ENCODE measurements at places on chromosomes 5 and 9. TPM values are rescaled to one million over a fixed set of nuclear protein-coding genes. Genes with fewer than 3 reads are reported as not detected.

Gene MARVELD2
- total RNA-seq, result 0.64 TPM

Gene MYOZ3
- 0.49 TPM for total RNA-seq

Gene AK6
- total RNA-seq, result 103 TPM

Gene CBY3
- not detected for total RNA-seq

Gene FOXD4L5
- total RNA-seq, result not detected

DNA sequence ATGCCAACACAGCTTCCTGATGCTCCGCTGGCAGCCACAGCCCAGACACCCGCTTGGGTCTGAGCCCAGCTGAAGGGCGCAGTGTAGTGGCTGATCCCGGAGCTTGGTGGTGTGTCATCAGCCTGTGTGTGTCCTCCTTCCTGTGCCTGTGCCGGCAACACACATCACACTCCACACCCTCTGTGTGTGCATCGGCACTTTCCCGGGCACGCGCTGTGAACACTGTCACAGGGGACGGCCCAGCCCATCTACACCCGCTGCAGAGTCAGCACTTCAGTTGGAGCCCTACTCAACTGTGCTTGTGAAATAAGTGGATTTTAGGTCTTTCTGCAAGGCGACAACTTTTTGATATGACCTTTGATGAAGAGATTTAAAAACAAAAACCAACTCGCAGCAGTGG, 189.4 kb downstream of the IRX2 start:
- no peak for DNase-seq

- DNase-seq, result no peak
These were observed 49.1 kb downstream of the SUSD1 start for GRCh38 chr9:112125951-112126388.

- DNase-seq, result no peak
These were observed 134.2 kb downstream of the ARHGAP26 start for GRCh38 chr5:142904416-142904815.

DNA sequence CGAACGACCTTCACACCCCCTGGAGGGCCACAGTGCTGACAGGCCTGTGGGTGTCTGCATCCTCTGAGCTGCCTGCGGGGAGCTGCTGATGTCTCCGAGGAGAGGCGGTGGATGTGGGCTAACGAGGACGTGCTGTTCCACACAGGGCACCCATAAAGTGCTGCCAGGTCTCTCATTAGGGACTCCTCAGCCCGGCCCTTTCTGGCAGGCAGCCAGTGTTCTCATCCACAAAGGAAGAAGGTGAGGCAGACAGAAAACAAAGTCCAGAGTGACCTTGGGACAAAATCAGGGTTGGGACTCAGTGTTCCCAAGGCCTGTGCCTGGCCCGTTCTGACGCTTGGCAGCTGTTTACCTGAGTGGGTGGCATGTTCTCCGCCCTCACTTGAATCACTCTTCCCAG, 29.3 kb downstream of the CARTPT start:
- no peak for DNase-seq

GRCh38 chr5:41863871-41864486, 6.2 kb downstream of the OXCT1 start:
- DNase-seq, result no peak

DNA sequence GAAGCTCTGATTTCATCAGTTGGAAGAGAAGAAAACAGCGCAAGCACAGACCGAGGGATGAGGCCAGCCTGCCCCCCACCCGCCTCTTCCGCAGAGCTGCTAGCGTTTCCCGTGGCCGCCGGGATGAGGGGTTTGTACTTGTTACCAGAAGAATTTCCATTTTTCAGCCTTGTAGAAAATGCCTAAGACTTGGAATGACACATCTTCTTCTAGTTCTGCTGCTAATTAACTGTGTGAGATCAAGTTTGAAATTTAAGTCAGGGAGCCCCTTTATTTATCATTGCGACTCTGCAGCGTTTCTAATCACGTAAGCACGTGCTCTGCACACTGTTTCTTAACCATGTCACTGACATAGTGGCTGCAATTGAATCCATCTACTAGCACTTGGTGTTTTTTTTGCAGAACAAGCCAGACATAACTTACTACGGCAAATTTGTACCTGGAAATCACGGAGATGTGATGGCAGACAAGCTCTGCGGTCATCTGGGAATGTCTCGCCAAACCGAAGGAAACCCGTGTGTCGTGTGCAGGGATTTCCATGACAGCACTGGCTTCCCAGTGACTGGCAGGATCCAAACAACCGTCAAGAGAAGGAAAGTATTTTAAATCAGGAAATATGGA, 41.8 kb upstream of the ROR2 start:
- no peak for DNase-seq

- DNase-seq, result no peak
These were observed 237.2 kb downstream of the FBXL7 start for GRCh38 chr5:15737036-15737821.

- DNase-seq, result no peak
These were observed 693.6 kb downstream of the TLE1 start for GRCh38 chr9:80995759-80996158.

DNA sequence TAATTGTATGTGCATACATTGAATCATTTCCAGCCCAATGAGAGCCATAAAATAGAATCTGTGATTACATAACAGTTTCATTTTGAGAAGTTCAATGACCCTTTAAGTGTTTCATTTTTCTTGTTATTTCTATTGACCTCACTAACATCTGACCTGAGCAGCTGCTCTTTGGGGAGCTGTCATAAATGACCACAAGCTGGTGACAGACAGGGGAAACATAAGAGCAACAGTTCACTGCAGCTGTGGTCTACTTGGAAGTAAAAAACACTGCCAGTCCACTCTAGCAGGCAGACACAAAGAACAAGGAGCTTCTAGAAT, 265.4 kb downstream of the DTWD2 start:
- DNase-seq, result no peak

DNA sequence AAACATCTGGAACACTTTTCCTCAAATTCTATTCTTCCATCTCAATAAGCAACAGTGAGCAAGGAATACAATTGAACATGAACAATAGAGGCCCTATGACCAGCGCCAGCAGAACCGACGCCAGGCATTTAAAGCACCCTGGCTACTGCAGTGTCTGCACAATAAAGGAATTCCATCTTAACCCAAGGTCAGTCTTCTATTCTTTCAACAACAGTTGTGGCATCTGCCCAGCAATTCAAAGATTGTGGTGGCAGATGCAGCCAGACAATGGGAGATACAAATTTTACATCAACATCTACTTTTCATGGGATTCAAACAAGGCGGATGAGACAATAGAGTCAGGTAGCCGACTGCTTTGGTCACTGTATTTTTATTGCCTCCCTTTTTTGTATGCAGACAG, 65.9 kb downstream of the ELL2 start:
- no peak for DNase-seq

DNA sequence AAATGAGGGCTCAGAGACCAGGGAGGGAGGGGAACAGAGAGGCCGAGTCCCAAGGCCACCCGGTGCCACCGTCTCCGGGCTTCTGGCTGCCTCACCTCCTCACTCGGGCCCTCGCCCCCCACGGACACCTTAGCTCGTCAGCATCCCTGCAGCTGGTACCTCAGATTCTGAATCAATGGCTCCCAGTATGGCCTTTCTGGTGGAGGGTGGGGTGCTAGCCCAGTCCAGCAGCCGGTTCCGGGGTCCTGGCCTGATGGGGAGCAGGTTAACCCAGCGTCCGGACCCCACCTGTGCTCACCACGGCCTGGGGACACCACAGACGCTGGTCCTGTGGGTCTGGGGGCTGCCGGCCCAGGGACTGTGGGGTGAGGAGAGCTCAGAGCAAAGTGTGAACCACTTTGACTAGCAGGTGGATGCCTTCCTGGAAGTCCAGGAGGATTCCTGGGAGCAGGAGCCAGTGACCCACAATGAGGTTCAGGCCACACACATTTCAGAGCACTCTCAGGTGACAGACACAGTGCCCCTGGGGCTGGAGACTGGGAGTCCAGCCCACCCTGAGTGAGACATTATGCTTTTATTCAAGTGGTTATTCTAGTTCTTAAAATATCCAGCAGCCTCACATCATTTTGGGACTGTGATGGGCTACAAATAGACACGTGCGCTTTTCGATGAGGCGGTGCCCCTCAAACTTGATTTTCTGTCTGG, 53.3 kb downstream of the AHRR start:
- DNase-seq, result peak; percentile 5

DNA sequence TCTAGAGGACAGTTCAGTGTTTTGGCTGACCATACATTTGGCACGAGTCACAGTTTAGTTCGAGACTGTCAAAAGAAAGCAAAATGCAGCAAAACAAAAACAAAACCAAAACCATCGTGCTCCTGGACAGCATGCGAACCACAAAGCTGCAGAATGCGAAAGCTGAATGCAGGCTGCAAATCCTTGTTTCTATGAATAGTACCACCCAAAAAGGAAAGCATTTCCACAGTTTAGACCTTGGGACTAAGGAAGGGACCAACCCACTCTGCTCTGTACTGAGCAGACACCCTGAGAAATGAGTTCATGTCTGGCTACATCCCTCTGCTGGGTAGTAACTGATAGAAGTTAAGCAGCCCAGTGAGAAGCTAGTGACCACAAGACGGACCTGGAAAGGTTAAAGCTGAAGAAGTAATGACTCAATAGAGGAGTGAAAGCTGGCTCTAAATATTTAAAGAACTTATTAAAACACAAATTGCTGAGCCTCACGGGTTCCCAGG, 3.9 kb downstream of the GCNT4 start:
- DNase-seq, result no peak

DNA sequence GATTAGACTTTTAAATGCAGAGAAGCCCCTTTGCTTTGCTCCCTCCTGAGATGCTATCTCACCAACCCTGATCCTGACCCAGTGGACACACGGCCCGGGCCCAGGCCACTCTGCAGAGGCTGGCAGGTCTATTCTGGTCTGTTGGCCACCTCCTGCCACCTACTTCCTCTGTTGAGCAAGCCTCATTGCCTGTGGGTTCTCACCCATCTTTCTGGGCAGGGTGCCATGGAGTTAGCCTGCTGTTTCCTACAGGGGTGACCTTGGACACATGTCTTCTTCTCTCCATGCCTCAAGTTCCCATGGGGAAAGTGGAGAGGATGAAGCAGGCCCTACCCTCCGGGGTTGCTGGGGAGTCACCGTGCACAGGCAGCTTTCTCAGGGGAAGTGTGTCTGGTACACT, 266.2 kb upstream of the IRX1 start:
- DNase-seq, result no peak

GRCh38 chr5:74648835-74649293, 8.3 kb upstream of the ENC1 start:
- peak; percentile 18 for DNase-seq

DNA sequence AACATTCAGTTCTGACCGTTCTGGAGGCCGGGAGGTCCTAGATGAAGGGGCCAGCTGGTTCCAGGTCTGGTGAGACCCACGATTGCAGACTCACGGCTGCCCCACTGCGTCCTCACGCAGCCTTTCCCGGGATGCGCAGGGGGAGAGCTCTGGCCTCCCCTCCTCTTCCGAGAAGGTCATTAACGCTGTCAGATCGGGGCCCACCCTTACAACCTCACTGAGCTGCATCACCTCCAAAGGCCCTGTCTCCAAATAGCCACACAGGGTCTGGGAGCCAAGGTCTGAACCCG, 66.6 kb upstream of the PPP1R26 start:
- DNase-seq, result no peak

DNA sequence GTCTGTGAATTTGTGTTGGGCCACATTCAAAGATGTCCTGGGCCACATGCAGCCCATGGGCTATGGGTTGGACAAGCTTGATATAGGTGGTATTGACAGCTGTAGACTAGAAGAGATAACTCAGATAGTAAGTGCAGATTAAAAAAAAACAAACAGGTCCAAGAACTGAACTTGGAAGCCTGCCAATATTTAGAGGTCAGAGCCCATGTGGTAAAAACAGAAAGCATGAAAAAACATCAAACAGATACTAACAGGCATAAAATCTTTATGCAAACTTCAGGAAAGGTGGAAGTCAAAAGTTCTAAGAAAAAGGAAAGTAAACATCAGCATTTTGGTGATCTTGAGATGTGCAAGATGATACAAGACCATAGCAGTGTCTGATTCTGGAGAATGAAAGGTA, 155.1 kb upstream of the NR4A3 start:
- no peak for DNase-seq

GRCh38 chr5:15513911-15514310, 13.9 kb downstream of the FBXL7 start:
- DNase-seq, result no peak

DNA sequence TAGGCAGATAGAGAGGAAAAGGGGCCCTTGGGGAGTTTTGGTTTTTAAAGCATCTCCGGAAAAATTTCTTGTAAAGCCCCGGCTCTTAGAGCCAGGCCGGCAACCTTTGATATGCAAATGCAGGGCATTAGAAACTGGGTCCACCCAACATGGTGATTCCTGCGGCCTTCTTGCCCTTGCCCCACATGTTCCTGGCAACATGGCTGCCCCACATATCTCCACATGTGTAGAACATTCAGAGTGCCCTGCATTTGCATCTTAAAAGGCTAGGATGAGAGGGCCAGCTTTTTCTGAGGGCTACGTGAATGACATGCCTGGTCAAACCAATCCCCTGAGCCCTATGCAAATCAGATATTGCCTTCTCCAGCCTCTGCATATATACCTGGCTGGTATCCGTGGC, 5.0 kb upstream of the SNAPC3 start:
- no peak for DNase-seq

- peak; percentile 87 for DNase-seq
These were observed 438 bp downstream of the SOX30 start for GRCh38 chr5:157651623-157652376.

- peak; percentile 10 for DNase-seq
These were observed 1037.3 kb upstream of the ACO1 start for GRCh38 chr9:31347082-31347617.

DNA sequence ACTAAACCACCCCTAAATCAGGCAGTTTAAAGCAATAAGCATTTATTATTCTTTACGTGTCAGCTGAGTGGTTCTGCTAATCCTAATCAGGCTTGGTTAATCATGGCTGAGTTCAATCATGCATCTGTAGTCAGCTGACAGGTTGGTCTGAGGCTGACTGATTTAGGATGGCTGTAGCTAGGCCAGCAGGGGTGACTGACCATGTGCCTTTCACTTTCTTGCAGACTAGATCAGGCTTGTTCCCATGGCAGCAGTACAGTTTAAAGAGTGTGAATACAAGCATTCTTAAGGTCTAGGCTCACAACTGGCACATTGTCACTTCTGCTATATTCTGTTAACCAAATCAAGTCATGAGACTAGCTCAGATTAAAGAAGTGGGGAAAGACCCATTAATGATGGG, 16.1 kb upstream of the MPDZ start:
- no peak for DNase-seq

Measured in activated naive CD4-positive, alpha-beta T cell treated with anti-CD3 and anti-CD28 coated beads for 36 hours (primary cell).